Stimulated activated CD4-positive, alpha-beta T cell treated with anti-CD3 and anti-CD28 coated beads, Interleukin-1b, Interleukin-23, amount 100 ng/mL, for 1 hour (primary cell): ENCODE measurements at places on chromosomes 12 and 14.

GRCh38 chr12:24840046-24840800 lies 108.7 kb downstream of the BCAT1 start:
- no peak for DNase-seq

GRCh38 chr12:115870510-115870909 lies 407.0 kb downstream of the MED13L start:
- no peak for DNase-seq

GRCh38 chr12:2111826-2112225 lies 59.0 kb downstream of the CACNA1C start:
- no peak for DNase-seq

GRCh38 chr12:104460973-104461698 lies 4.4 kb downstream of the CHST11 start:
- no peak for DNase-seq

DNA sequence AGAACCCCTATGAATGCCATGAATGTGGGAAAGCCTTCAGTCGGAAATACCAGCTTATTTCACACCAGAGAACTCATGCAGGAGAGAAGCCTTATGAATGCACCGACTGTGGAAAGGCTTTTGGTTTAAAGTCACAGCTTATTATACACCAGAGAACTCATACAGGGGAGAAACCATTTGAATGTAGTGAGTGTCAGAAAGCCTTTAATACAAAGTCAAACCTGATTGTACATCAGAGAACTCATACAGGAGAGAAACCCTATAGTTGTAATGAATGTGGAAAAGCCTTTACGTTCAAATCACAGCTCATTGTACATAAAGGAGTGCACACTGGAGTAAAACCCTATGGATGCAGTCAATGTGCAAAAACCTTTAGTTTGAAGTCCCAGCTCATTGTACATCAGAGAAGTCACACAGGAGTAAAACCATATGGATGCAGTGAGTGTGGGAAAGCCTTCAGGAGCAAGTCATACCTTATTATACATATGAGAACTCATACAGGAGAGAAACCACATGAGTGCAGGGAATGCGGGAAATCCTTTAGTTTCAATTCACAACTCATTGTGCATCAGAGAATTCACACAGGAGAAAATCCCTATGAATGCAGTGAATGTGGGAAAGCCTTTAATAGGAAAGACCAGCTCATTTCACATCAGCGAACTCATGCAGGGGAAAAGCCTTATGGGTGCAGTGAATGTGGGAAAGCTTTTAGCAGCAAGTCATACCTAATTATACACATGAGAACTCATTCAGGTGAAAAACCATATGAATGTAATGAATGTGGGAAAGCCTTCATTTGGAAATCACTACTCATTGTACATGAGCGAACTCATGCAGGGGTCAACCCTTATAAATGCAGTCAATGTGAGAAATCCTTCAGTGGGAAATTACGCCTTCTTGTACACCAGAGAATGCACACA lies 22.3 kb downstream of the ZNF268 start:
- DNase-seq, result no peak

DNA sequence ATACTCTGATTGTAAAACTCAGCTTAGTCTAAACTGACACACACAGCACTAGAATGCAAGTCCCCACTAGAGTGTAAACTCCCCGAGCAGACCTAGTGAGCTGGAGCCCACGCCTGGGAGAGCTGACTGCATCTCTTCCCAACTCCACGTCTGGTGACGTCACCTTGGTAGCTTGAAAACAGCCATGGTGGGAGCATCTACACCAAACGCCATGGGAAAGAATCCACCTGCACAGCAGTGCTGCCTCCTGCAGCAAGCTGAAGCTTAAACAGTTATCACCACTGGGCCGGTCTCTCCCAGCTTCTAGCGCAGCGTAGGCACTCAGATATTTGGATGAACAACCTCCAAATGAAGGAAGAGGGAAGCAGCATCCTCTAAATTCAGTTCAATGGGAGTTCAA lies 4.3 kb upstream of the PAPLN start:
- DNase-seq, result no peak

DNA sequence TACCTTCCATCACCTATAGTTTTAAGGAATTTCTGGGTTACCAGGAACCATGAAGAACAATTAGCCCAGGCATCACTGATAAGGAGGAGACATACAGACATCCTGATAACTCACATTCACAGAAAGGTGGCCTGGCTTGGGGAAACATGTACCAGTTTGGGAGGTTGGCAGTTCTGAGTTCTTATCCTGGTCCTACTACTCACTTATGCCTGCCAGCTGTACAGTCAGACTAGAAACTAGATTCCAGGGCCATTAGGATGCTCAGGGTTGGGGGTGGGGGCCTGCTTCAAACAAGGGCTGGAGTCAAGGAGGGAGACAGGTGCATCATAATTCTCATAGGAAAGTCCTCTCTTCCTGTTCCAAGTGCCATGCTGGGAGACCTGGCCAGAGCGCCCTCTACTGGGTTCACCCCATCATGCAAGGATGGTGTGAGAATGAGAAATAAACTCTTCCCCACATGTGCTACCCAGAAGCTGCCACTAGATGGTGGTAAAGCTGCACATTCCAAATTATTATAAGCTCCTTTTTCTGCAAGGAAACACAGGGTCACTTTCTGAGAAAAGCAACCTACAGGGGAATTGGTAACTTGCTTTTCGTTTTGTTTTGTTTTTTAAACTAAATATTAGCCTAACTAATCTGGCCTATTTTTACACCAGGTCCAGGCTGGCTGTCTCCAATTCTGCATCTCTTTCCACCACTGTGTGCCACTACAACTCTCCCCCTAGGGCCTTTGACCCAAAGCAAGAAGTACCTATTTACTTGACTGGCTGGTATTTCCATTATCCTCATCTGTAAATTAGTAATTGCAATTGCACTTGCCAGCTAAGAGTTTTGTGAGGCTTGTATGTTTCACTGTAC lies 14.5 kb downstream of the OAS2 start:
- peak; percentile 32 for DNase-seq

DNA sequence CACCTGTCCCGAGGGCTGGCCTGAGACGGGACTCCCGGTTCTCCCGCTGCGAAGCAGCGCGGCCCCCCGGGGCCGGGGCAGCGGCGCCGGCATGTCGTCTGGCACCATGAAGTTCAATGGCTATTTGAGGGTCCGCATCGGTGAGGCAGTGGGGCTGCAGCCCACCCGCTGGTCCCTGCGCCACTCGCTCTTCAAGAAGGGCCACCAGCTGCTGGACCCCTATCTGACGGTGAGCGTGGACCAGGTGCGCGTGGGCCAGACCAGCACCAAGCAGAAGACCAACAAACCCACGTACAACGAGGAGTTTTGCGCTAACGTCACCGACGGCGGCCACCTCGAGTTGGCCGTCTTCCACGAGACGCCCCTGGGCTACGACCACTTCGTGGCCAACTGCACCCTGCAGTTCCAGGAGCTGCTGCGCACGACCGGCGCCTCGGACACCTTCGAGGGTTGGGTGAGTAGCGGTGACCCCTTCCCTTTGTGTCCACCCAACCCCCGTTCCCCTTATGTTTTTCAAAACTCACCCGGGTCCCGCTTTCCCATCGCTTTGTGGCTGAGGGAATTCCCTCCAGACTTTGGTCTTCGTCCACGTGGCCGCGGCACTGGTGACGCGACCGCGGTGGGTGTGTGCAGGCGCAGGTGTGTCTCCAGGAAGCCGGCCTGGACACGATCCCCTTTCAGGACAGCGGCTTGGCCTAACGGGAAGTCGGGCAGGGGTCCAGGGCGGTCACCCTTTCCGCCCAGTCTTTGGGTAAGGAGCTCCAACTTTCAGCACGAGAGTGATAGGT lies 826 bp downstream of the PRKCH start:
- no peak for DNase-seq

GRCh38 chr12:12836571-12836970 lies 23.4 kb downstream of the DDX47 start:
- no peak for DNase-seq

GRCh38 chr12:91901381-91902074 lies 244.1 kb downstream of the BTG1 start:
- no peak for DNase-seq

GRCh38 chr12:115322275-115322674 lies 638.3 kb upstream of the TBX3 start:
- no peak for DNase-seq

- no peak for DNase-seq
Observed at GRCh38 chr14:51432302-51432948, 192.4 kb downstream of the TMX1 start.
